ENCODE measurements at places on chromosomes 1 and 21. TPM values are rescaled to one million over a fixed set of nuclear protein-coding genes. Genes with fewer than 3 reads are reported as not detected.

Gene S100A9
- total RNA-seq: 943 TPM

DNA sequence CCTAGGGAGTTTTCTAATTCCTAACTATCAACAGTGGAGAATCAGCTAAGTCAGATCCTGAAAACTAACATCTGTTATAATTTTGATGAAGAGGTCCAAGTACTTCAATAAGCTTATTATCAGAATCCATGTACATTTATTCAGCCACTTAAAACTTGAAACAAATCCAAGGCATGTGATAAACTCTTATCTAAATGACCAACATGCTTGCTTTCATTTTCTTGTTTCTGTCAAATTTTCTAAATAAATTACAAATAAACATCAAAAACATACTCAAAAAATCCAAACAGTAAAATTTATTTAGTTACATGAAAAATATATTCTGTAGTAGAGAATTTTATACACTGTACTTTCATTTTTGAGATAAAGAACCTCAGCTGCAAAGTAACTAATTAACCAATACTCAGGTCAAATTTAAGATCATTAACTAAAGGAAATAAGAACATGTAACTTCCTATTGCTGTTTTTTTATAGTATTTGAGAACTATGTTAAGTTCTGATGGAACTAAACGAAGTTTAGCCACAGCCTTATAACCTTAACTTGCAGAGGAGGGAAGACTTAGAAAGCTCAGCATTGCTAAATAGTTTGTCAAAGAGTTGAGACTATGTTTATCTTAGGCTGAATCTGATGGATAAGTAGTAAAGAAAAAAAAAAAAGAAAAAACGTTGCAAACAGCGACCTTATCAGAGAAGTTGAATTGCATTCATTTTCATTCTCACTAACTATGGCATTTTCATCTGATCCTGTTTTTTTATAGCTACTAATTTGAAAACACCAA, 44.9 kb downstream of the SYNJ1 start:
- DNase-seq: no peak

Gene TNNI3K
- 6.9 TPM for total RNA-seq

Gene CFHR4
- not detected for total RNA-seq

Gene SAMSN1
- total RNA-seq: 4.4 TPM
